ENCODE measurements at places on chromosomes 5 and 9. TPM values are rescaled to one million over a fixed set of nuclear protein-coding genes. Genes with fewer than 3 reads are reported as not detected.
A peak's percentile ranks its signal among the peaks of the same experiment; 100 is the strongest.

GRCh38 chr5:142834504-142834903 lies 64.3 kb downstream of the ARHGAP26 start:
- H3K4me1 ChIP-seq, result peaks cover 16% of the 10 kb centered on the region
- DNase-seq, result no peak
- no peaks in the 10 kb centered on the region for H3K36me3 ChIP-seq
- no peak overlapping the region for H3K27ac ChIP-seq
- no peak overlapping the region for H3K4me3 ChIP-seq
- no peaks in the 10 kb centered on the region for H3K27me3 ChIP-seq

DNA sequence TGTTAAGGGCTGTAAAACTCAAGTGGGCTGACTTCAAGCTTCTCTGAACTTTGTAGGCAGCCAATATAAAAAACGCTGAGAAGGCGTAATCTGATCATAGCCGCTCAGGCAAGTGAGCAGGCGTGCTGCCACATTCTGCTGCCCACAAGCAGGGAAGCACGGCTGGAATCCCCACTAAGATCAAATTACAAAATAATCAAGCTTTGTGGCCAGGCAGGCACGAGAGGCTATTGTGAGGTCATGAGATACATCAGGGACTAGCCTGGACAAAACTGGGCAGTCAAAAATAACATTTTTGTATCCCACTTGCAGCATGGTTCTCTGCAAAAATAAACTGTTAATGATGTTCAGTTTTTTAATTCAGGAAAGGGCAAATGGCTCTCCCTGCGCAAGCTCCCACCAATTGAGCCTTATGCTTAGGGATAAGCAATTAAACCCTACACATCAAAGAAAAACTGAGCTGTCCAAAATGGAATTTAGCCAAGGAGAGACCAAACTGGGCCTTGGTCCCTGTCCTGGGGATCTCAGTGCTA lies 64.0 kb downstream of the POU5F2 start:
- H3K27ac ChIP-seq, result no peak overlapping the region
- no peaks in the 10 kb centered on the region for H3K36me3 ChIP-seq
- no peak overlapping the region for H3K4me3 ChIP-seq

GRCh38 chr9:125161284-125161918 lies 18.1 kb upstream of the SCAI start:
- H3K27me3 ChIP-seq, result no peaks in the 10 kb centered on the region
- H3K36me3 ChIP-seq, result peaks cover 8% of the 10 kb centered on the region
- no peak overlapping the region for H3K27ac ChIP-seq
- no peak overlapping the region for H3K4me3 ChIP-seq

DNA sequence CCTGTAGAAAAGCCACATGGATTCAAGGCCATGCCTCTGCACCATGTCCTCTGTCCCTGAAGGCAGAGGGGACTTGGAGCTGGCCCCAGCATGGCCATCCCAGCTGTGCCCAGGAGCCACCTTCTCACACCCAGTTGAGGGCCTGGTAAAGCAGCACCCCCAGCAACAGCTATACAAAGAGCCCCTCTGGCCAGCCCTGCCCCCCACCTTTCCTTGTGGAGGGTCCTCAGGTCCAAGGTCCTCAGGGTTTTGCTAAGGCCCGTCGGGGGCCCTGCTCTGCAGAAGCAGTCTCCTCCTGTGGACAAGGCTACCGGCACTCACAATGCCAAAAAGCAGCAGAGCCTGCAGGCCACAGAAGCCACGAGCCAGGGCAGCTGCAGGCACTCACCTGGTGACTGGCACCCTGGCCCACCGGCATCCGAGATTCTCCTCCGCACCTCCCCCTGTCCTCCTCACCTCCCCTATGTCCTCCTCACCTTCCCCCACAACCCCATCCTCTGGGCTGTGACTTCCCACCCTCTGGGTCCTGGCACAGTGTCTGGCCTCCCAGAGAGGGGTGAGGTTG lies 39.9 kb upstream of the LPCAT1 start:
- H3K4me1 ChIP-seq, result no peaks in the 10 kb centered on the region
- H3K4me3 ChIP-seq, result no peak overlapping the region
- no peaks in the 10 kb centered on the region for H3K36me3 ChIP-seq
- no peak for DNase-seq

DNA sequence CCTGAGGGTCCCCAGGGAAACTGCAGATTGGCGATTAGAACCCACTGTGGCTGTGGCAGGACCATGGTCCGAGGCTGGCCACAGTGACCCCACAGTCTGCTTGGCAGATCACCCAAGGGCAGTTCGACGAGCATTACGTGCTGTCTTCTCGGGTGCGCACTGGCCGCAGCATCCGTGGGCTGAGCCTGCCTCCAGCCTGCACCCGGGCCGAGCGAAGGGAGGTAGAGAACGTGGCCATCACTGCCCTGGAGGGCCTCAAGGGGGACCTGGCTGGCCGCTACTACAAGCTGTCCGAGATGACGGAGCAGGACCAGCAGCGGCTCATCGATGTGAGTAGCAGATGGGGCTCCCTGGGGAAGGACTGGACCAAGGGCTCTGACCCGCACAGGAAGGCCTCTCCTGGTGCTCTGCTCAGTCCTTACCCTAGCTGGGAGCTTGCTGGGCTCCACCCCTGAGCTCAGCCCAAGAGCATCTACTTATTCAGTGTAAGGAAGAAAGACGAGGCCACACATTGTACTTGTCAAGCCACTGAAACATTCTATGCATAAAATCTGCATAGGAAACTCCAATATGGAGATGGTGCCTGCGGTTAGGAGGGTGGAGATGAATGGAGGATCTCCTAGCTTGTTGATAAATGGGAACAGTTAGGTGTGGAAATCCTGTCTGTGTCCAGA lies 21.9 kb downstream of the CKMT2 start:
- peaks cover 12% of the 10 kb centered on the region for H3K36me3 ChIP-seq
- DNase-seq, result no peak
- no peaks in the 10 kb centered on the region for H3K27me3 ChIP-seq
- H3K4me1 ChIP-seq, result no peaks in the 10 kb centered on the region
- H3K27ac ChIP-seq, result no peak overlapping the region

GNA14 gene
- total RNA-seq, result 0.54 TPM

DNA sequence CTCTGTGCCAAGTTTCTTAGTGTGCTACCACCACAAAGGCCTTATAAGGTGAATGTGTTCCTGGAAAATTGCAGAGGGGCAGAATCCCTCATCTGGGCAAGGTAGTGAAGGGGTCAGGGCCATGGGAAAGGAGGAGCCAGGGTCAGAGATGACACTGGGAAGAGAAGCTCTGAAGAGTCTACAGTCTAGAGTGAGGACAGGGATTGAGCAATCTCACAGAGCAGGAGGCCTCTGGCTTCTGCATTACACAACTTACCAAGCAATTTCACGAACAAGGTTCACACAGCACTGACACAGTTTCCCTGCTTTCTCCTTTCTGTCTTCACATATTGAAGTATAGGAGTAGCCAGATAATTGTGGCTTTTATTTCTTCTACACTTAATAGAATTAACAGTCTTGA lies 24.5 kb upstream of the IDNK start:
- H3K36me3 ChIP-seq, result no peaks in the 10 kb centered on the region
- no peak for DNase-seq
- no peaks in the 10 kb centered on the region for H3K4me1 ChIP-seq
- H3K27me3 ChIP-seq, result no peaks in the 10 kb centered on the region

FYB1 gene
- 109 TPM for total RNA-seq

FOXE1 gene
- total RNA-seq, result 0.07 TPM

GRCh38 chr5:169542811-169543210 lies 40.8 kb upstream of the SPDL1 start:
- peaks cover 10% of the 10 kb centered on the region for H3K4me1 ChIP-seq
- peaks cover 30% of the 10 kb centered on the region for H3K27me3 ChIP-seq
- no peak overlapping the region for H3K4me3 ChIP-seq
- no peaks in the 10 kb centered on the region for H3K36me3 ChIP-seq
- no peak overlapping the region for H3K27ac ChIP-seq
- DNase-seq, result no peak

- H3K4me3 ChIP-seq, result peak overlapping the region; percentile 1
- H3K27me3 ChIP-seq, result no peaks in the 10 kb centered on the region
- peak overlapping the region; percentile 48 for H3K27ac ChIP-seq
- H3K4me1 ChIP-seq, result peaks cover 51% of the 10 kb centered on the region
- no peaks in the 10 kb centered on the region for H3K36me3 ChIP-seq
- no peak for DNase-seq
Observed at GRCh38 chr9:4980086-4980727, 4.9 kb upstream of the JAK2 start.

ZMAT2 gene
- 55.3 TPM for total RNA-seq

- DNase-seq, result no peak
- H3K4me1 ChIP-seq, result no peaks in the 10 kb centered on the region
- no peak overlapping the region for H3K4me3 ChIP-seq
- H3K27me3 ChIP-seq, result no peaks in the 10 kb centered on the region
- no peaks in the 10 kb centered on the region for H3K36me3 ChIP-seq
Observed at GRCh38 chr5:36397901-36398536, 96.3 kb upstream of the RANBP3L start.

DNA sequence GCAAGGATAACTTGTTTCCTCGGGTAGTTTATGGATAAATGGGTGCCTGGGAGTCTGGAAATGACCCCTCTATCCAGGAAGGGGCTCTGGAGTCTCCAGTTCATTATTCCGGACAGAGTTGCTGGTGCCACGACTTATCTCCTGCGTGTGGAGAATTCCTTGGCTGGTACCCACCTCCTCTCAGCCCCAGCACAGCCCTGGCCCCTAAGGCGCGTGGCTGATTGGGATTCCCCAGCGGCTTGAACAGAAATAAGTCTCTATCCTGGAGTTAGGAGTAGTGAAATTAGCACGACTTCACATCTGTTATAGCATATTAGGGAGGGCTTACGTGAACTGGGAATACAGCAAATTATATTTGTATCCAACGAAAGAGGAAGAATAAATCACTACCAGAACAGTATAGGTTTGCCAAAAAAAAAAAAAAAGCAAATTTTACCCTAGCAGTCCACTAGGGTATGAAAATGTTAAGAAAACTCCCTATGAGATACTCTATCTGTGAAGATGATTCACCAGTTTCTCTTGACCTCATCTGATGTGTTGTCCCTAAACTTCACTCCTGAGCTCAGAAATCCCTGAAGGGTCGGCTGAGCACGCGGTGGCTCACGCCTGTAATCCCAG lies 172.5 kb upstream of the OTULINL start:
- no peak for DNase-seq
- H3K4me3 ChIP-seq, result no peak overlapping the region
- H3K27me3 ChIP-seq, result no peaks in the 10 kb centered on the region
- no peak overlapping the region for H3K27ac ChIP-seq
- H3K4me1 ChIP-seq, result peaks cover 14% of the 10 kb centered on the region
- H3K36me3 ChIP-seq, result no peaks in the 10 kb centered on the region

- no peak overlapping the region for H3K4me3 ChIP-seq
- H3K4me1 ChIP-seq, result no peaks in the 10 kb centered on the region
- H3K36me3 ChIP-seq, result no peaks in the 10 kb centered on the region
- no peak overlapping the region for H3K27ac ChIP-seq
Observed at GRCh38 chr5:116522356-116523136, 52.1 kb downstream of the SEMA6A start.

C9orf152 gene
- total RNA-seq, result not detected

MCTP1 gene
- 0.32 TPM for total RNA-seq

- H3K27me3 ChIP-seq, result peaks cover 15% of the 10 kb centered on the region
- H3K4me1 ChIP-seq, result peaks cover 35% of the 10 kb centered on the region
- H3K4me3 ChIP-seq, result no peak overlapping the region
- no peak for DNase-seq
Observed at GRCh38 chr9:27369591-27369990, 72.6 kb upstream of the EQTN start.

ARAP3 gene
- 3.2 TPM for total RNA-seq

CCDC107 gene
- 7.9 TPM for total RNA-seq

PDE6A gene
- total RNA-seq, result not detected

LHX6 gene
- total RNA-seq, result not detected

ENHO gene
- total RNA-seq, result not detected

DNA sequence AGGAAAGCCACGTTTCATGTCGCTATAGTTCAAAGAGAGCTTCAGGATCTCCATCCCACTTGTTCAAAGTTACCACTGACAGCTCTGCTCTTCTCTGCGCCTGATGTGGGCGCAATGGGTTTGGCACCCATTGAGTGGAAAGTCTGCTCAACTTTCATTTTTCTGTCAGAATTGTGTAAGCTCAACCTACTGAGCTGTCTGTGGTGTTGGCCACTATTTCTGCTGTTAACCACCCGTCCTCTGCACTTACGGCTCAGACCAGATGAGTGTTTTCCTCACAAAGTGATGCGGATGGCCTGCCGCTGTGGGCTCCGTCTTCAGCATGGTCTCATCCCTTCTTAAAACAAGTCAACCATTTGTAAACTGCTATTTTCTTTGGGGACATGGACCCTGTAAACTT lies 131.2 kb downstream of the WNK2 start:
- H3K27me3 ChIP-seq, result peaks cover 11% of the 10 kb centered on the region
- DNase-seq, result no peak
- no peak overlapping the region for H3K27ac ChIP-seq
- no peaks in the 10 kb centered on the region for H3K36me3 ChIP-seq

DNA sequence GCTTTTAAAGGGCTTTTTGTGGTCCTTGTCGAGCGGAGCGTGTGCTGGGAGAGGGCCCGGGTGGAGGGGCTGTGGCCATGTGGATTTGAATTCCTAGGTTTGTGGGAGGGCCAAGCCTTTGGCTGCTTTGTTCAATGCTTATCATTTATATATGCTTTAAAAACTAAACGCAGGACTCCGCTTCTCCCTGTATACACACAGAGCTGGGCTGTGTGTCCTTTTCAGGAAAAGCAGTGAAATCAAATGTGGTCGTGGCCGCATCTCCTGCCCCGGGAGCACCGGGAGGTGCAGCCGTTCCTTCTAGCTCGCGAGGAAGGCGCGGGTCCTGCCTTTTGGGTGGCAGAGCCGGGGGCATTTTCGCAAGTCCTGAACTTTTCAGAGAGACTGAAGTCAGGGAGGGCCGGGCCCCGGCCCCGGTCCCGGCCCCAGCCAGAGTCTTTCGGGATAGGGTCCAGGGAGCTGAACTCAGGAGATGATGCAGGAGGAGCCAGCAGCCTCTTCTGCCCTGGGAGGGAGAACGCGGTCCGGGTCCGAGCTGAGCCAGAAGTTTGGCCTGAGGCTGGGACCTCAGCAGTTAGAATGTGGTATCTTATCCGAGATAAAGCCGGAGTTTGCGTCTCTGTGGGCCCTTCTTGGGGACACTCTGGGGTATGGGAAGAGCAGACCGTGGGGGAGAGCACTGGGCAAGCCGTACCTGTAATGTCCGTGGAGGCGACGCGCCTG lies 158.8 kb downstream of the C9orf152 start:
- peaks cover 12% of the 10 kb centered on the region for H3K36me3 ChIP-seq
- H3K27me3 ChIP-seq, result peaks cover 10% of the 10 kb centered on the region
- peak overlapping the region; percentile 51 for H3K27ac ChIP-seq
- peaks cover 36% of the 10 kb centered on the region for H3K4me1 ChIP-seq

ARID3C gene
- 0.66 TPM for total RNA-seq

DNA sequence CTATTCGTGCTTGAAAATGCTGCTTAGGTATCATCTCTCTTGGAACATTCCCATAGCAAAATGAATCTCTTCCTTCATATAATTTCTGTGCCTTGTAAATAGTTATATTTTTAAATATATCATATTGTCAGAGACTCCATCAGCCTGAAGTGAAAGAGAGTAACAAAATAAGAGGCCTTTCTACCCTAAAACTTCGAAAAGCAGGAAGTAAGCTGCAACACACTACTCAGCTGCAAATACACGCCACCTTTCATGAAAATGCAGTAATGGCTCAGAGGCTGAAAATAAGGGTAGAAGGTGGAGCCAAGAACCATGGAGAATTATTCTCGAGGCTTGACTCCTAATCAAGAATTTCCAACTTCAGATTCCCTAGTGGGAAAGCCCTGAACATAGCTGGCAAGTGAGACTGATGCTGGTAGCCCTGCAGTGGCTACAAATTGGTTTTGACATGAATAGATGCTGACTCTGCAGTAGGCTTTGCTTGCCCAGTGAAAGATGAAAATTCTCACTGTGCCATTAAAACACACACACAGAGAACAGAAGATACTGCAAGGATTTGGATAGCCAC lies 30.2 kb upstream of the PTGER4 start:
- DNase-seq, result no peak
- no peak overlapping the region for H3K4me3 ChIP-seq
- no peaks in the 10 kb centered on the region for H3K27me3 ChIP-seq
- peak overlapping the region; percentile 75 for H3K27ac ChIP-seq

Data from activated CD4-positive, alpha-beta T cell treated with anti-CD3 and anti-CD28 coated beads for 36 hours (primary cell).